ENCODE measurements at places on chromosomes 13 and 19.
A peak's percentile ranks its signal among the peaks of the same experiment; 100 is the strongest.

GRCh38 chr19:607301-608154 lies 17.8 kb downstream of the HCN2 start:
- DNase-seq, result no peak

DNA sequence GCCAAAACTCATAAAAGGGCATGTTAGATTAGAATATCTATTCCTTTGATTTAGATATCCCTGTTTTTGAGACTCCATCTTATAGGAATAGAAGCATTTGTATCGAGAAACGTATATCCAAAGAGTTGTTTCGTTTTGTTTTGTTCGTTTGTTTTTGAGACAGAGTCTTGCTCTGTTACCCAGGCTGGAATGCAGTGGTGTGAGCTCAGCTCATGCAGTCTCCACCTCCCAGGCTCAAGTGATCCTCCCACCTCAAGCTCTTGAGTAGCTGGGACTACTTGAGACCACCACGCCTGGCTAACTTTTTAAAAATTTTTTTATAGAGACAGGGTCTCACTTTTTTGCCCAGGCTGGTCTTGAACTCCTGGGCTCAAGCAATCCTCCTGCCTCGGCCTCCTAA lies 26.6 kb upstream of the ZMYM5 start:
- no peak for DNase-seq

DNA sequence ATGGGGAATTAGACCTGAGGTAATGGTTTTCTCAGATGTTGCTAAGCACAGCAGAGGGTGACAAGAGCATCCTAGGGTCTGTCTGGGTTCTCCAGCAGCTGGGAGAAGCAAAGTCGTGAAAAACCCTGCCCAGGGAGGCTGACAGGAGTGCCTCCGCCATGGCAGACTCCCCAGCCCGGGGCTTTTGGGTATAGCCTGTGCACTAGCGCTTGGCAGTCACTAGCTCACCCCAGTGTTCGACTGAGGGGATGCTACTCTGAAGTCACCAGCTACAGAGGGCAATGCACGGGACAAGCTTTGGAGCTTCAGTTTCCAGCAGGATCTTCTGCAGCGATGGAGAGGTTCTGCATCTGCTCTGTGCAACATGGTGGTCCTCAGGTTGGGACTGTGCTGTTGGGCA lies 87.5 kb downstream of the ING1 start:
- peak; percentile 21 for DNase-seq

- DNase-seq, result no peak
Measured at GRCh38 chr13:78168981-78169380, 250.3 kb upstream of the EDNRB start.

GRCh38 chr13:33918199-33918932 lies 100.4 kb downstream of the RFC3 start:
- DNase-seq, result no peak

- DNase-seq, result no peak
Measured at GRCh38 chr13:93709506-93710244, 483.1 kb downstream of the GPC6 start.

GRCh38 chr13:28501547-28501946 lies 6.6 kb upstream of the FLT1 start:
- DNase-seq, result no peak

- DNase-seq, result peak; percentile 36
Measured at GRCh38 chr19:14113762-14114414, 3.7 kb downstream of the PRKACA start.

DNA sequence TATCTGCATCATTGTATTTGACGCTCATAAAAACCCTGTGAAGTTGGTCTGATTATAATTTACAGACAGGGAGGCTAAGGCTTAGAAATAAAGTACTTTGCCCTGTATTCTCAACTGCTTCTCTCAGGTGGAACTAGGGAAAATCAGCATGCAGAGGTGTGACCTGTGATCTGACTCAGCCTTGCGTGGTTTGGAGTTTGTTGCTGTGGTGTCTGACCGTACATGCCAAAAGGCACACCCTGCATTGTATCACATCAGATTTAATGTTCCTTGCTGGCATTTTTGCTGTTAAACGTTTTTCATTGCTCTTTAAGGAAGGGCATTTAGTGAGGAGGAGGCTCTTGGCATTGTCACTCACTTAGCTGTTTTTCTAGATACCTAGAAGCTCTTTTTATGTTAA lies 58.8 kb upstream of the C1QTNF9B start:
- DNase-seq, result no peak

GRCh38 chr13:106490569-106491321 lies 44.7 kb downstream of the EFNB2 start:
- no peak for DNase-seq

DNA sequence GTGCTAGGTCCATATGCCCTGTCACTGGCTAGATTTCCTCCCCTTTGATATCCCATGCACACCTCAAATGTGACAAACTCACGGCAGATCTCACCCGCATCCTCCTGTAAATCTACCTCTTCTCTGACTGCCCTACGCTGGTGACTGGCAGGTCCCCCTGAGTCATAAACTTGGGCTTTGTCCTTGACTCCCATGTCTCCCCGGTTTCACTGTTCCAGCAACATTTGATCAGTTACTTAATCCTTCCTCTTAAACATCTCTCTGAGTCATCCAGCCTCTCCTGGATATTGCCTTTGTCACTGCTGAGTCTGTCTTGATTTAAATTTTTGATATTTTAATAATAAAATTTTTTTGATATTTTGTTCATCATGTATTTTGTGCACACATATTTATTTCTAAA lies 26.5 kb downstream of the FAM216B start:
- no peak for DNase-seq

DNA sequence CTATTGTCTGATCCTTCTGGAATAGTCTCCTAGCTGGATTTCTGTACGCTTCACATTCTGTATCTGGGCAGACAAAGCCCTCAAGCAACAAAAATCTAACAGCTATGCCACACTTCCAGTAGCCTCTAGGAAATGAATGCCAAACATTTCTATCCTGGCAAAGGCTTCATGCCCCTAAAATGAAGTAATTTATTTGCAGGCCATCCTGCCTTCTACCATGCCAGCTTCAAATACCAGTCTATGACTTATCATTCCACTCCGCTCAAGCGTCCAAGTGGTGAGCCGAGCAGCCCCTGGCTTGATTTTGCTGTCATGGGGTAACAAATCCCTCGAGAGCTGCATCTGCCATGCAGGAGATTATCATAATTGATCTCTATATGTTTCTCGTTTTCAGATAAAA lies 86.9 kb downstream of the LHFPL6 start:
- no peak for DNase-seq

DNA sequence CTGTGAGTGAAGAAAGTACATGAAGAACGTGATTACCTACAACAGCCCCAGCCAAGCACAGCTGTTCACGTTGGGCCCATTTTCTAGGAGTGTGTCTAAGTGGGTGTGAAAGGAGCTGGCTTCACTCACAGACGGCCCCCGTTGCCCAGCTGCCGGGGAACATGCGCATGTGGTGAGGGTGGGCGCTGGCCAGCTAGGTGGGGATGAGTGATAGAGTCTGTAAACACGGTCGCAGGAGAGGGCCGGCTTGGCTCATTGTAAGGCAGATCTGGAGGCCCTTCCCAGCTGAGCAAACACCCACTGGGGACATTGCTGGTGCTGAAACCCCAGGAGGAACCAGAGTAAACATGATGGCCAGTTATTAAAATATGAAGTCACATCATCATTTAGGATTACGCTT lies 160.5 kb downstream of the TEX29 start:
- DNase-seq, result no peak

- DNase-seq, result no peak
Measured at GRCh38 chr19:31979949-31980670, 365.3 kb upstream of the ZNF507 start.

- no peak for DNase-seq
Measured at GRCh38 chr13:23609414-23609760, 39.2 kb downstream of the TNFRSF19 start.

All from CD4-positive, alpha-beta T cell (primary cell).